RWPE2 (cell line): ENCODE measurements at places on chromosomes 5 and 9.

DNA sequence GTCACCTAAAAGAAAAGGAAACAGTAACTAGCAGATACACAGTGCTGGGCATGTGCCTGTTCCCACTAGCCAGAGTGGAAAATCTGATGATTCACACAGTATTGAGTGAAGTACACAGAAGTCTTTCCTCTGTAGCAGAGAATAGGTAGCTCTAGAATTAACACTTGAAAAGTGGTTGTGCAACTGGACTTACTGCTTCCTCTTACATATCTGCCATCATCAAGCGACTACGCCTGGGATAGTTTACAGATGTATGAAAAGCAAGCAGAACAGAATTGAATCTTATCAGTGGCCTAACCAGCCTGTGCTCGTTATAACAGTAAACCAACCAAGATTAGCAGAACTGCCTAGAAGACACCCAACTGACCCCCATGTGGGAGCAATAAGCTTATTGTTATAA, 130.6 kb downstream of the DTWD2 start:
- no peak for DNase-seq

- no peak for DNase-seq
Observed at GRCh38 chr5:105751908-105752307, 1918.8 kb downstream of the EFNA5 start.

GRCh38 chr5:63957617-63958016, 4.6 kb downstream of the HTR1A start:
- no peak for DNase-seq

- no peak for DNase-seq
Observed at GRCh38 chr9:69577123-69577522, 95.0 kb downstream of the APBA1 start.

- DNase-seq: no peak
Observed at GRCh38 chr5:112200131-112200530, 218.9 kb downstream of the EPB41L4A start.

DNA sequence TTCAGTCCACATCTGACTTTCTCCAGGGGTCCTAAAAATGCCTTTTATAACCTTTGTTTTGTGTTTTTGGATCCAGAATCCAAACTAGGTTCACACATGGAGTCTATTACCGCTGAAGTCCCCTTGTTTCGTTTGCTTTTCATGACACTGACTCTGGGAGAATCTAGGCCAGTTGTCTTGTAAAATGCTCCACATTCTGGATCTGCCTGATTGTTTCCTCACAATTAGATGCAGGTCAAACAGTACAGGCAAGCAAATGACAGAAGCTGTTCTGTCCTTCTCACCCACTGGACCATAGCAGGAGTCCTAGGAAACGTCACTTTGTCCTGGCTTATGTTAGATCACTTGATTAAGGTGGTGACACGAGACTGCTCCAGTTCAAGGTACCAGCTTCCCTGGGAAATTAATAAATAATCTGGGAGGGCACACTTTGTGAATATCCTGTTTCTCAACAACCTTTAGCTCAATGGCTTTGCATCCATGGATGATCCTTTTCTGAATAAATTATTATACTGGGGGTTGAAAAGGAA, 34.1 kb downstream of the FABP6 start:
- no peak for DNase-seq

GRCh38 chr9:131402073-131402472, 8.2 kb downstream of the PRRC2B start:
- DNase-seq: no peak

- no peak for DNase-seq
Observed at GRCh38 chr5:154072414-154073171, 33.8 kb downstream of the MFAP3 start.

DNA sequence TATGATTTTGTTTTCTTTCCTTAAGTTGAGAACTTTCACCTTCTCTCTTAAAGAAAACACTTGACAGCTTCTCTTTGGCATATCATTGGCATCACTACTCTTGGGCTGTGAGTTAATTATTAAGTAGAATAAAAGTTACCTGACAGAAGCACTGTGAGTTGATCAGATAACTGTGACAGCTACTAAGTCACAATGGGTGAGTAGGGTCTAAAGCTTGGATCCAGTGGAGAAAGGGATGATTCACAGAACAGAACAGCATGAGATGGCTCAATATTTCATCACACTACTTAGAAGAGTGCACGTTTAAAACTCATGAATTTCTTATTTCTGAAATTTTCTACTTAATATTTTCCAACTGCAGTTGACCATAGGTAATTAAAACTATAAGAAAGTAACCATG, 268.5 kb upstream of the NMUR2 start:
- DNase-seq: no peak

DNA sequence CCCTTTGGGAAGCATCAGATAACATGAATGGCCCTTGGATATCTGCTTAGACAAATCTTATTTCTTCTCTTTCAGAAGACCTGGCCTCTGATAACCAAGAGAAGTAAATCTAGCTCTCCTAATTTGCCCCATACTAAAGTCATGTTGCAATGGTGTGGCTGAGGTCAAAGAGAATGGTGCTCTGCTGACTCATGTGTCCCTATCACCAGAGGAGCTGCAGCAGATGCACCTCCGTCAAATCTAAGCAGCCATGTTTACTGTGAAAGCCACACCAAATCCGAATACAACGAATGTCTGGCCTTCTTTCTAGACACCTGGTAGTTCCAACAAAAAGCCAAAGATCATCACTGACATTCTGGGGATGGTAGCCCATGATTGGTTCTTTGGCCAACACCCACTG, 23.2 kb downstream of the RETREG1 start:
- DNase-seq: no peak

DNA sequence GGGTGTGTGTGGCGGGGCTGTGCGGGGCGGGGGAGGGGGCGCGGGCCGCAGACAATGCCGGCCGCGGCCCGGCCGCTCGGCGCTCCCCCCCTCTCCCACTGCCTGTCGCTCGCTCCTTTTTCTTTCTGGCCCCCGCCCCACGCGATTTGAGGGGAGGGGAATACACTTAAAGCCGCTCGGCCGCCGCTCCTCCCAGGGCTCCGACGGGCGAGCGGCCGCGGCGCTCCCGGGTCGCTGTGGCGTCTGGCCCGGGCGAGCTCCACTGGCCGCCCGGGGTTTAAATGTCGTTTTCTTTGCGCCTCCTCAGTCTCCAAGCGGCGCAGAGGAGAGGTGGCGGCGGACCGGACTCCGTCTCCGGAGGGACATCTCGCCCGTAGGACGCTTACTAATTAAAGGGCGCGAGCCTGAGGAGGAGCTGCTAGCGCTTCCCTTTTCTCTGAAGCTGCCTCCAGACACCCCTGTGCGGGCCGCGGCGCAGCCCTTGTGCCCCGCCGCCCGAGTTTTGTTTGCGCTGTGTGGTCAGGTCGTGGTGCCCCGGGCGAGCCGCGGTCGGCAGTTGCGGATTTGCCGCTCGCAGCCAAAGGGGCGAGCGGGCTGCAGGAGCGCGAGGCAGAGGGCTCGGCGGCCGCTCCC, 1.4 kb downstream of the ZSWIM6 start:
- no peak for DNase-seq

DNA sequence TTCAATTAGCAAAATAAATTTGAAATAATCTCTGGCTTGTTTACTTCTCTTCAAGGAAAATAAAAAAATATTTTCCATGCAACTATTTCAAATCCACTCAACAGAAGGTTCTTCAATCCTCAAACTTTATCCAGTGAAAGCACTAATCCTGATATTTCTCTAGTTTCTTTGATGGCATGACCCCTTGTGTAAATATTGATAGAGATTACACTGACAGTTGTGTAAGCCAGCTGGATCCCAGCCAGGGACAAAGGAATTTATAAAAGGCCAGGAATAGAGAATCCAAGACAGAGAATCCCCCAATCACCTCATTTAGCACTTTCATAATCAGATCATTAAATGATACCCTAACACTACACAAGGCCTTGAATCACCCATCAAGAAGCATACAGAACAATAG, 135.2 kb downstream of the GNA14 start:
- DNase-seq: no peak

DNA sequence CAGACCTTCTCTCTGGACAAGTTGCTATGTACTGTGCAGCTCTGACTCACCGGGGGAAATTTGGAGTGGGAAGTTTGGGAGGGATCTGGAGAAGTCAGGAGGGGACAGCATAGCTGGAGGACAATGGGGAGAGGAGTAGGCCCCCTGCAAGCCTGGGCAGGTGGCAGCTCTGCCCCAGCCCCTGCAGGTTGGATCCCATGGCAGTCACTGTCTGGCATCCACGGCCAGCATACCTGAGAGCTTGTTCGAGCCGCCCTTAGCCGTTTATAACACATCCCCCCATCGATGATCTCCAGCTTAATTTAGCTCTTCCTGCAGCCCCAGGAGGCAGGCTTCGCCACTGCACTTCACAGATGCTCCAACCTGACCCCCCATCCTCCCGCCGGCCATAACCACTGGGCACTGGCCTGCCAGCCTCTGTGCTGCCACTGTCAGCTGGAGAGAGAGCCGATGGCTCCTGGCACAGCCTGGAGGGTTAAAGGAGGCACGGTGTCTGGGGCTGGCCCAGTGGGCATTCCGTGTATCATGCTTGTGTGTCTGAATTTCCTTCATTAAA, 57.7 kb upstream of the RNU6ATAC start:
- no peak for DNase-seq

- no peak for DNase-seq
Observed at GRCh38 chr5:27830546-27830945, 792.2 kb upstream of the CDH9 start.

DNA sequence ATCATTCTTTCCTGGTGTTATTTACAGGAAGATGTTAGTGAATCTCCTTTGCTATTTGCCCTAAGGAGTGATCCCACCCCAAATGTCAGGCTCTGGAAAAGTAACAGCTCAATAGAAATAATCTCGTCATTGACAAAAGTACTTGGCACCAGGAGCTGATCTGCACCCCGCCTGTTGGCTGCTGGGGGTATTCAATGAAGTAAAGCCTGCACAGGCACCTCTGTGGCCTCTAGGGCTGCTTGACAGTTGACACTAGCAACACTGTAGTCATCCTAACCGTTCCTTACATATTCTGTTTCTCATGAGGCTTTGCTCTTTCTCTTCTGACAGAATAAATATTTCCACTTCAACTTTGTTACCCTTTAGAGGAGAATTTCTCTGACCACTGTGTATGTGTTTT, 103.4 kb downstream of the DOCK2 start:
- DNase-seq: no peak

DNA sequence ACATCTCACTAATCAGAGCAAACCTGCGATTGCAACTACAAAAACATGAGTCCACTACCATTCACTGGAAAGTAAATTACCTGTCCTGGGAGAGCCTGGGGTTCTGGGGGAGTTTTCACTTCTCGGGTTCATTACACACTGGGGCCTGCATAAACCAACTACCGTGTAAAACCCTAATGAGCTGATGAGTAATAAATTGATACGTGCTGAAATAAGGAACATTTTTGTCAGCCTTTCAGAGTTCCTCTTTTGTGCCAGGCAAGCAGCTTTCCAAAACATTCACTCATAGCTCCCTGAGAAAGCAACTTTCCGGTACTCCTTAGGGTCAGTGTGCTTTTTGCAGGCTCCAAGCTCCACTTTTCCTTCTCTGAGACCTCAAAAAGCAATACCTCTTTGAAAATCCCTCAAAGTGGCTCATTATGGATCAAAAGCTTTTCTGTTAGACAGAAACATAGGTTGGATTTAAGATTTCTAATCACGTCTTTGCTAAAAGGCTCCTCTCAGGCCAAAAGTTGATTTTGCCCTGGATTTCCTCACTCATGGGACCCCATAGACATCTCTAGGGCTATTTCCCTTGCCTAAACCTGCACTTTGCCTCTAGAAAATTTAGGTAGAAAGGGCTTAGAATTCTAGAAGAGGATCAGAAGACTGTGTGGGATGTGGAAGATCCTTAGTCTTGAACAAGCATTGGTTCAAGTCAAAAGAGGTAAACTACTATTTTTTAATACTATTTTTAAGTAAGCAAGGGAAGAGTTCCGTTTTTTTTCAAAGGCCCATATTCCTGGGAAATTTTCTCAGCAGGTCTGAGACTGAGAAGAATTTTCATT, 74.8 kb downstream of the ST8SIA4 start:
- DNase-seq: no peak

- no peak for DNase-seq
Observed at GRCh38 chr9:9177081-9177480, 1377.5 kb upstream of the DMAC1 start.

DNA sequence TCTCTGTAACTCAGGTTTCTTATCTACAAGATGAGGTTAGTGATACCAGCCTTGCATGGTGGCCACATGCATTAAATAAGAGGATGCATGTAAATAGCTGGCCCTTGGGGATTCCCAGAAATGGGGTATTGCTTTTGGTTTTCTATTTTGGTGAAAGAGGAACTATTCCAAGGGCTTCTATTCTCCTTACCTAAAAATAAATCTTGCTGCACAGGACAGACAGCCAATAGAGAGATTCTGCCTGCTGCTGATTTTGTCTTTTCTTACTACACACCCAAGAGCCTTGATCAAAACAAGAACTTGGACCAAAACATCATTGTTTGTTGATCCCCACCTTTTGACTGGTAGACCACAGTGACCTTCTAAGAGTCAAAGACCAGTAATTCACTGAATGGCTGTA, 161.8 kb downstream of the PJA2 start:
- DNase-seq: no peak

GRCh38 chr9:107631788-107632187, 142.2 kb upstream of the KLF4 start:
- no peak for DNase-seq

- no peak for DNase-seq
Observed at GRCh38 chr5:123647066-123647465, 135.1 kb downstream of the CSNK1G3 start.

GRCh38 chr5:82265047-82265446, 13.1 kb downstream of the RPS23 start:
- DNase-seq: no peak

DNA sequence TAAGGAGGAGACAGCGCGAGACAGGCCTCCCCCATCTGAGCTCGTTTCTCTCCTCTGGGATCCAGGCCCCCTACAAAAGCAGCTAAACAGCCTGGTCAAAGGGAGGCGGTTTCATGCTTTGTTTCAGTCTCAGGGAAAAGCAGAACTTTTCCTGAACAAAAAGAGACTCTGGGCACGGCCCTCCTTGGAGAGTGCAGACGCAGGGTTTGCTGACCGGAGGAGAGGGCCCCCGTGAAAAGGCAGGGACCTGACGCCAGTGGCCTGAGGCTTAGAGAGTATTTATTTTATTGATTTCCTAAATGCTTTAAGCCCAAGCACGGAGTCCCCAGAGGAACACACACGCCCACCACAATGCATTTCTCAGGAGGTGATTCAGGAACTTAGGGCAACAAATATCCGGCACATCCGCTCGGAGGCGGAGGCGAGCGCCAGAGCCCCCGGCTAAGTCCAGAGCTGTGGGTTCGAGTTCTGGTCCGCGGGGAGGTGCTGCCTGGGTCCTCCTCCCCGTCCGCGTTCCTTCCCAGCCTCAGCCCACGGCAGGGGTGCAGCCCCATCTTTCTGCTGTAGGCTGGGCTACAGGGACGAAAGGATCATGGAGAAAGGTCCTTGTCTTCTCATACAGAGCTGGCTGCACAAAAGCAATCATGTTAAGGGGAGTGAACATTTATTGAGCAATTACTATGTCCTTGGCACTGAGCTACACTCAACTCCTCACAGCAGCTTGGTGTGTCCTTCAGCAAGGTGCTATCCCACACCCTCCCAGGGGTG, 40.0 kb downstream of the PTGES start:
- no peak for DNase-seq
